ENCODE measurements at places on chromosomes 4 and X.

DNA sequence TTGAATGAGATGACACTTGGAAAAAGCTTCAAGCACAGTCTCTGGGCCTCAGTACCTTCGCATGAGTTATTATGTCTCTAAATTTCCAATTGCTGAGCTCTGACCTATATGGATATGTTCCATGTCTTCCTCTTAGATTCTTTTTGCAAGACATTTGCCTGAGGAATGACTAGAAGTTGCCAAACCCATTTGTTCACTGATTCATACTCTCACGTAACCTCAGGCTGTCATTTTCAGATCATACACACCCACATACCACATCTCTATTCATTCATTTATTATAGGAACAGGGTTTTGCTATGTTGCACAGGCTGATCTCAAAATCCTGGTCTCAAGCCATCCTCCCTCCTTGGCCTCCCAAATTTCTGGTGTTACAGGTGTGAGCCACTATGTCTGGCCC, 2137.1 kb upstream of the TENM3 start:
- DNase-seq, result no peak

DNA sequence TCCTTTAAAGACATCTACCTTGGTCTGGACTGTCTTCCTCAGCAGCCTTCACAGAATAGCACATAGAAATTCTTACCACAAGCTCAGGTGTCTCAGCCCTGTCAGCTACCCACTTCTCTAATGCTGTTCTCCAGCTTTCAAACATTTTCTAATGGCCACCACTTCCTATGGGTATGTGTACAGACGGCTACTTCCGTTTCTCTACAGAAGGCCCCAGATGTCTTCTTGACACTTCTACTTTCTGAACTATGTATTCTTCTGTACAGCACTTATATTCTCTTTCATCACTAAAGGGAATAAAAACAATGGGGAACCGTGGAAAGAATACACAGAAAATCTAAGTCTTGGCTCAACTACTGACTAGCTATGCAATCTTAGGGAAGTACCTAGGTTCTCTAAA, 13.3 kb downstream of the OPHN1 start:
- no peak for DNase-seq

GRCh38 chr4:26094911-26095310, 180.9 kb downstream of the SMIM20 start:
- no peak for DNase-seq

- no peak for DNase-seq
Observed at GRCh38 chr4:158444621-158445020, 77.1 kb upstream of the RXFP1 start.

DNA sequence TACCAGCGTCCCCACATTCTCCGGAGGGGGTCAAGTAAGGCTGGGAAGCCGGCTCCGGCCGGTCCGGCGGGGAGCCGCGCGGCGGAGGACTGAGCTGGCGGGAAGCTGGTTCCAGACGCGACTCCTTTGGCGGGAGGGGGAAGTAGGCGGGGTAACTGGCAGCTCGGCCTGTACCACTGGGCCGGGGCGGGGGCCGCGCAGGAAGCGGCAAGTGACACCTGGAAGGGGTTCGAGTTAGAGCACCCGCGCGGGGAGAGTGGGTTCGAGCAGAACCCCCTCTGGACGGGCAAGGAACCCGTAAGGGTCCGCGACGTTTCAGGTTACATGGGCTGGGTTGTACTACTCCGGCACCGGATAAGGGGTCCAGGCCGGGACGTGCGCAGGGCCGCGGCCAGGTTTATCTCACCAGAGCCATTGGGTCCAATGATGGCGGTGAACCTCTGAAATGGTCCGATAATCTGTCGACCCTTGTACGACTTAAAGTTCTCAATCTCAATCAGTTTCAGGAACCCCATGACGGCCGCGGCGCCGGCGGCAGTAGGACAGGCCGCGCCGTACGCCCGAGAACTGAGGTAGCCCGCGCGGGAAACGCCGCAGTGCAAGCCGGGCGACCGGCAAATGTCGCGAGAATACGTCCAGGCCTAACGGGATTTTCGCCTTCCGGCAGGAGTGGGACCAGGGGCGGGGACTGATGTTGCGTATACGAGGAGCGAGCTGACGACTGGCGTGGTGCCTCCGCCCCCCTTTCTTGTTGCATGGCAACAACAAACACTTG, at the start of gene SMC1A:
Gene SMC1A, minus strand, starts transcription at position 569 of the 775 bp plus-strand sequence. Its CDS starts 54 bp downstream, at position 515.
- peak; percentile 91 for DNase-seq

DNA sequence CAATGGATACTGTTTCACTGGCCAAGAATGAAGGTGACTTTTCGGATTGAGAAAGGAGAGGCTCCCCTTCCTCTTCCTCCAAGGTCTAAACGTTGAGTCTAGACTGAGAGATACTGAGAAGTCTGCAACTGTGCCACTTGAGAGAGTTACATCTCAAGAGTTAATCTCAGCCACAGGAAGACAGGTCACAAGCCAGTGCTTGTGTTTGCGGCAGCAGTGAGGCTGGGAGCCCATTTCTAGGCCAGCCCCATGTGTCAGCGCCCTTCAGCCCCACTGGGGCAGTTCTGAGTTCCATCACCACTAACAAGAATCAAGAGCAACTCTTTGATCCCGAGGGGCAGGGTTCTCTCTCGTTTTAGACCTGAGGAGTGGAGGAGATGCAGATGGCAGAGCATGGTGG, 7.3 kb upstream of the SEC24D start:
- DNase-seq, result no peak

- no peak for DNase-seq
Observed at GRCh38 chrX:121365572-121366161, 318.3 kb downstream of the GLUD2 start.

GRCh38 chr4:73317092-73317491, 58.5 kb upstream of the ANKRD17 start:
- DNase-seq, result no peak

- DNase-seq, result no peak
Observed at GRCh38 chr4:40176602-40177001, 20.2 kb upstream of the RHOH start.

- DNase-seq, result no peak
Observed at GRCh38 chr4:61094854-61095598, 105.1 kb upstream of the ADGRL3 start.

DNA sequence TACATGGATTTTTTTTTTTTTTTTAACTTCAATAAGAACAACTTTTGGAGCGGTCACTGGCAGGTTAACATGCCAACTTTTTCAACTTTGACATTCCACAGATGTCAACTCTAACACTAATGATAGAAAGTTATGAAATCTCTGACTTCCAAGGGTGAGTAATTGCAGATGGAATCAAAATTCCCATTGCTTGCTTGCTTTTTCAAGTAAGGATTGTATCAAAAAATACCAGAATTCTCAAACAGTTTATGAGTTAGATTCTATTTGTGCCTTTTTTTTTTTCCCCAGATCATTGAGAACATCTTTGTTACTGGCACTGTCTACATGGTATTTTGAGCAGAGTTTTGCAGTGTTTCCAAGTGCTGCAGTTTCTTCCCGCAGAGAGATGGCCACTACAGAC, 50.3 kb upstream of the OTUD4 start:
- no peak for DNase-seq

GRCh38 chr4:141724646-141725045, 88.3 kb downstream of the IL15 start:
- DNase-seq, result no peak

DNA sequence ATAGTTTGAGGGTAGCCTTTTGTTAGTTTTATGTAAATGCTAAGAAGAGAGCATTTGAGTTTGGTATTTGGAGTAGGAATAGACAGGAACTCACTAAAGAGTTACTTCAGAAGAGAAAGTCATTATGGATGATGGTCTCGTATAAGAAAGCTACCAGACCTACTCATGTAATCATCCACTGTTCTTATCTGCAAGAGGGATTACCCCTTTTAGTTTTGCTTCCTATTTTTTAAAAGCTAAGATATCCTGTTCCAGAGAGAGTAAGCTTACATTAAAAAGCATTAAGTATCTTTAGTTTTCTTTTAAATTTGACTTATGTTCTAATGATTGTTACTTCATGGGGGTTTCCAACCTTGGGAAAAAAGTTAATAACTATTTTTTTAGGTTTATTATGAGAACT, 12.5 kb upstream of the ART3 start:
- no peak for DNase-seq

DNA sequence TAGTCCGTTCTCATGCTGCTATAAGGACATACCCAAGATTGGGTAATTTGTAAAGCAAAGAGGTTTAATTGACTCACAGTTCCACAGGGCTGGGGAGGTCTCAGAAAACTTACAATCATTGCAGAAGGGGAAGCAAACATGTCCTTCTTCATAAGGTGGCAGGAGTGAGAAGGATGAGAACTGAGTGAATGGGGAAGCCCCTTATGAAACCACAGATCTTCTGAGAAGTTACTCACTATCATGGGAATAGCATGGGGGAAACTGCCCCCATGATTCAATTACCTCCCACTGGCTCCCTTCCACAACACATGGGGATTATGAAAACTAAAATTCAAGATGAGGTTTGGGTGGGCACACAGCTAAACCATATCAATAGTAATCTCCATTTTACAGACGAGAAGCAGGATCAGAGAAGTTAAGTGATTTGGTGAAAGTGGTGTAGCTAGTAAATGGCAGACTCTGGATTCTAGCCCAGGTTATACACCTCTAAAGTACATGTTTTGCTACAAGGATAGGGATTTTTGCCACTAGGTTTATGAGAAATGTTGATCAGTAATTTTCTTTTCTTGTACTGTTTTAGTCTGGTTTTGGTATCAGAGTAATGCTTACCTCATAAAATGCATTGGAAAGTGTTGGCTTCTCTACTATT, 47.3 kb upstream of the C1GALT1C1 start:
- DNase-seq, result no peak

- no peak for DNase-seq
Observed at GRCh38 chr4:158861281-158861680, 92.5 kb downstream of the FNIP2 start.

GRCh38 chr4:47930971-47931804, 16.8 kb upstream of the NFXL1 start:
- no peak for DNase-seq

DNA sequence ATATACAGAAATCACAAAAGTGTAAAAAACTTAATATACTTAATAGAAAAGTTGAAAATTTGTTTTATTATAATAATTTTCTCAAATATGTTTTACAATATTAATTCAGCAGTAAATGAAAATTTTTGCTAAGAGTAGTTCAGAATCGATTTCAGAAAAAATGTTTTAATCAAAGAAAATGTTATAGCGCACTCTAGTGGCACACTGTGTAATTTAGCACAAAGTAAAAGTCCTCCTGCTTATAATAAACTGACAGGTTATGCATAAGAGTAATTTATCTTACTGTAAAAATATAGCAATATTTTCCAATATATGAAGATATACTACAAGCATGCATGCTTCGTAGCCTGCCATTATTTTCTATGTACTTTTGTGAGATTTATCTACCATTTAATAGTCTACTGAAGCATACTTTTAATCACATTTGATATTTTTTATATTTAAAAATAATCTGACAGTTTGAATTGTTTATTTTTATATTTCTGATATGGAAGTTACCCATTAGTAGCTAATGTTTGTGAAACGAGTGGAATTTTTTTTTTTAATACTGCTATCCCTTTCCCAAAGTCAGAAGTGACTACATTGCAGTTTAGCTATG, 217.9 kb upstream of the KLHL4 start:
- DNase-seq, result no peak

GRCh38 chr4:53346920-53347852, 18.7 kb downstream of the SCFD2 start:
- DNase-seq, result no peak

DNA sequence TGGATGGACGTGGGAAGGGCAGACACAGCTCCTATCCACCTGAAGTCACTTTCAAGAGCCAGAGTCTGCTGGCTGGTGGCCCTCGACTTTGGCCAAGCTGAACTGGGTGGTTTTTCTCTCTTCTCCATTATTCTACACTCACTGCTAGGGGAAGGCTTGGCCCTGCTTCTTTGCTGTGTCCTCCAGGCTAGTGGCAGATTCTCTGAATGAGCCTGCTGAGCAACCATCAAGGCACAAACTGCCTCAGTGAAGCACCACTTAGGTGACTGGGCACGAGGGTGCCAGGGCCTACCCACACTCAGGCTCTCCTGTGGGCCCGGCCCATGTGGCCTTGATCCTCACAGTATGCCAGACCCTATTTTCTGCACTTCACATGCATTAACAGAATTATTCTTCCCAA, 92.0 kb downstream of the PJA1 start:
- no peak for DNase-seq

DNA sequence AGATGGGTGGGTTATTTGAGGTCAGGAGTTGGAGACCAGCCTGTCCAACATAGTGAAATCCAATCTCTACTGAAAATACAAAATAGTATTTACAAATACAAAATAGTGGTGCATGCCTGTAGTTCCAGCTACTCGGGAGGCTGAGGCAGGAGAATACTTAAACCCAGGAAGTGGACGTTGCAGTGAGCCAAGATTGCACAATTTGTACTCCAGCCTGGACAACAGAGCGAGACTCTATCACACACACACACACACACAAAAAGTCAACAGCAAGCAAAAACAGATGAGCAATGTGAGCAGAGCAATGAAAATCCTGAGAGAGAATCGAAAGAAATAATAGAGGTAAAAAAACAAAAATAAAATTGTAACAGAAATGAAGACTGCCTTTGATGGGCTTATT, 168.8 kb downstream of the PCDH18 start:
- no peak for DNase-seq

GRCh38 chr4:119833611-119834010, 205.0 kb upstream of the PDE5A start:
- DNase-seq, result no peak

DNA sequence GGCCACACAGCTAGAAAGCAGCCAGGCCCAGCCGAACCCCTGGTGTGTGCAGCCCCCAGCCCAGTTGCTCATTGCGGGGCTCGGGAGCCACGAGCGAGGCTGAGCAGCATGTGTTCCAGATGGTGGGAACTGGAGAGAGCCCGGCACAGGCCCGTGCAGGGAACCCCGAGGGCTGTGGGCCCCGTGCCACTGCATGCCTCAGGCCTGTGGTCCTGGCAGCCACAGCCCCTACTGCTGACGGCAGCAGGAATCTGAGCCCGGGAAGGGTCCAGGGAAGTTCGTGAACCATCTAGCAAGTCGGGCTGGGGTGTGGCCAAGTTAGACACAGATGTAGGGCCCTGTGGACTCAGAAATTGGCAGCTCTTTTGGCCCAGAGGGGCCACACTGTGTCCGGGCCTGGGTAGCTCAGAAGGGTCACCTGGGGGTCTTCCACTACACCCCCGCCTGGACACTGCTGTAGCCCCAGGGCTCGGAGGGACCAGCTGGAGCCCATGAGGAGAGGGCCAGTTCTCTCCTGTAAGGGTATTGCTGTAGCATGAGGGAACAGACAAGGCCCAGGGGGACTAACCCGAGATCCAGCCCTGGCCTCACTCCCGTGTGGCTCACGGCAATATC, 12.1 kb downstream of the HTRA3 start:
- no peak for DNase-seq

All from activated naive CD8-positive, alpha-beta T cell treated with anti-CD3 and anti-CD28 coated beads, Interleukin-2, amount 50 U/mL, for 24 hours (primary cell).